ENCODE measurements at places on chromosomes 6 and 20. TPM values are rescaled to one million over a fixed set of nuclear protein-coding genes. Genes with fewer than 3 reads are reported as not detected.

Gene HTR1E
- total RNA-seq = not detected

Gene TRDN
- total RNA-seq = not detected

Gene CD24
- 0.49 TPM for total RNA-seq

Gene COX4I2
- not detected for total RNA-seq

- no peaks in the 10 kb centered on the region for H3K36me3 ChIP-seq
- no peak for DNase-seq
- H3K4me3 ChIP-seq = no peak overlapping the region
- no peaks in the 10 kb centered on the region for H3K4me1 ChIP-seq
- no peak overlapping the region for H3K27ac ChIP-seq
Observed at GRCh38 chr6:125132058-125132457, 21.5 kb upstream of the TPD52L1 start.

DNA sequence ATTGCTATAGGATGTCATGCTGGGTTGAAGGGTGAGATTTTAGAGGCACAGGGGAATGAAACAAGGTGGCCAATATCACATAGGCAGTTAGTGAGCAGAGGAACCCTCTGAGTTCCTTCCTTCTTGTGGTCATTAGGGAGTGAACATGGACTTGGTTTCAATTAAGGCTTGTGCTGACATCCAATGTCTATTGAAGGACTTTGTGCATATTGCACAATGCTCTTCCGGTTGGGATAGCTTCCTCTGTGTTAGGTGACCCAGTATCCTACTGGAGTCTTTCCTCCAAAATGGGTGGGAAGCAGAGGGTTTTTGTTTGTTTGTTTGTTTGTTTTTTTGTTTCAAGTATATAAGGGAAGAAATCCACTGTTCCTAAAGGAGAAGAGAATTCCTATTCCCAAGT, 98.5 kb downstream of the HDGFL1 start:
- H3K36me3 ChIP-seq = no peaks in the 10 kb centered on the region
- H3K27me3 ChIP-seq = no peaks in the 10 kb centered on the region
- H3K4me3 ChIP-seq = no peak overlapping the region
- H3K4me1 ChIP-seq = no peaks in the 10 kb centered on the region

GRCh38 chr6:73774311-73774774, 78.3 kb downstream of the CD109 start:
- H3K27ac ChIP-seq = no peak overlapping the region
- DNase-seq = no peak

GRCh38 chr20:9241232-9241692, 172.4 kb downstream of the PLCB4 start:
- no peaks in the 10 kb centered on the region for H3K4me1 ChIP-seq
- no peaks in the 10 kb centered on the region for H3K36me3 ChIP-seq
- H3K27me3 ChIP-seq = no peaks in the 10 kb centered on the region
- no peak overlapping the region for H3K27ac ChIP-seq

Data from activated CD4-positive, alpha-beta T cell treated with anti-CD3 and anti-CD28 coated beads, Interleukin-2, amount 10 ng/mL, durations not matched to agents 24 days and 14 days (primary cell).